Activated CD4-positive, CD25-positive, alpha-beta regulatory T cell treated with anti-CD3 and anti-CD28 coated beads, Interleukin-2, amount 50 U/mL, for 72 hours (primary cell): ENCODE measurements at places on chromosomes 6 and 20.

DNA sequence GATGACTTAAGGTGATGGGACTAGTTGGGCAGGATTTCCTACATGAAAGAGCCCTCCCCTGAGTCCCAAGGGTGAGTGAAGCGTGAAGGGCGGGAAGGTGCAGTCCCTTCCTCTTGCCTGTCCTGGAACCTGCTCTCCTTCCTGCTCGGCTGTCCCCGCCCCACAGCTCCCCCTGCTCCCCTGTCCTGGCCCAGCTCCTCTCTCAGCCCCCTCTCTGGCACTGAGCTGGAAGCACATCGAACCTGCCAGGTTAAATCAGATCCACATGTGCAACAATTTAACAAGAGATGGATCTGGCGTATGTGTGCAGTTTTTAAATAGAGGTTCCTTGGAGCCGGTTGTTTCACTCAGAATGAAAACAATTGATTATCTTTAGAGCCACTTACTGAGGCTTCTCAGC lies 95.0 kb downstream of the LRFN2 start:
- no peak for DNase-seq

GRCh38 chr6:71466362-71466761 lies 177.8 kb downstream of the OGFRL1 start:
- no peak for DNase-seq

DNA sequence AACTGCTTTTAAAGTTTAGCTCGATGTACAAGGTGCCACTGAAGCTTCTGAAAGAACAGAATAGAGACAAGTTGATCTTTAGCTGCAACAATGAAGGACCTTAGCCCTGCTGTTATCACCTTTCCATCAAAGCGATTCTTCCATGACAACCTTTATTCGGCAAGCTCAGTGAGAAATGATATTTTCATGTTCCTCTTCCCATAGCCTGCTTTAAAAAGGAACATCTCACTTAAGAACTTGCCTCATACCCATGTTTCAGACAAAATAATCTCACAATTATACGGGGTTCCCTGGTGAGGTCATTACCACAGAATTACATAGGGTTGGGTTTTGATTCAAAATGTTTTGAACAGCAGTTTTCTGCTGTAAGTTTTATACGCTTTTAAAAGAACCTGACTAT lies 264.2 kb downstream of the THBS2 start:
- no peak for DNase-seq

GRCh38 chr6:108157981-108158525 lies 7.8 kb upstream of the NR2E1 start:
- DNase-seq = no peak

DNA sequence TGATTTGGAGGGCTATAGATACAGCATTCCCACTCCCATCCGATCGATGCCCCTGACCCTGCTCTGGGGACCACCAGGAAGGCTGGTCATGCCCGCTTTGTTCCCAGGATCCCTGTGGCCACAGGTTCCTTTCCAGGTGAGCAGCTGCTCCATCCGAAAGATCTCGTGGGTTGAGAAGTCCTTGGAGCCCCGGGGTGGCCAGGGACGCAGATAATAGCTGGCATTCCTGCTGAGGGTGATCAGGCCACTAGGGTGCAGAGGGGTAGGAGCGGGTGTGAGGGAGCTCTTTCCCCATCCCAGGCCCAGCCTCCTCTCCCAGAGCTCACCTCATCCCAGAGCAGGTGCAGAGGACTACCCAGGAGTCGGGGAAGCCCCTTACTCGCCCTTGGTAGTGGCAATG lies 7.4 kb downstream of the ADAM33 start:
- no peak for DNase-seq

DNA sequence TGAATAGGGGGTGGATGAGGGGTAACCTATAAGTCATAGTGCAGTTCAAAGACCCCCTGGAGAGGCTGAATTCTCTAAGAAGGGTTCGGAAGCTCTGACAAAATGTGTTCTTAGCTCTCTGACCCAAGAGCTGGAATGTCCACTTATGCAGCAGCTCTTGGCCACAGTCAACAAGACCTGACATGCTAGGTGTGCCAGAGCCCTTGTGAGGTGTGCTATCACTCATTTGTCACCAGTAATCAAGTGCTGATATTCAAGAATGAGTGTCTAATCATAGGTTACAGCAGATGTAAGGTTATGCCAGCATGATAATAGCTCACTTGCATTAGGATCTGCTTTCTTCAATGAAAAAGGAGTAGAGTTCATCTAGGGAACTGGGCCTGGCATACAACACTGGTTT lies 28.1 kb downstream of the TOMM6 start:
- DNase-seq = no peak

DNA sequence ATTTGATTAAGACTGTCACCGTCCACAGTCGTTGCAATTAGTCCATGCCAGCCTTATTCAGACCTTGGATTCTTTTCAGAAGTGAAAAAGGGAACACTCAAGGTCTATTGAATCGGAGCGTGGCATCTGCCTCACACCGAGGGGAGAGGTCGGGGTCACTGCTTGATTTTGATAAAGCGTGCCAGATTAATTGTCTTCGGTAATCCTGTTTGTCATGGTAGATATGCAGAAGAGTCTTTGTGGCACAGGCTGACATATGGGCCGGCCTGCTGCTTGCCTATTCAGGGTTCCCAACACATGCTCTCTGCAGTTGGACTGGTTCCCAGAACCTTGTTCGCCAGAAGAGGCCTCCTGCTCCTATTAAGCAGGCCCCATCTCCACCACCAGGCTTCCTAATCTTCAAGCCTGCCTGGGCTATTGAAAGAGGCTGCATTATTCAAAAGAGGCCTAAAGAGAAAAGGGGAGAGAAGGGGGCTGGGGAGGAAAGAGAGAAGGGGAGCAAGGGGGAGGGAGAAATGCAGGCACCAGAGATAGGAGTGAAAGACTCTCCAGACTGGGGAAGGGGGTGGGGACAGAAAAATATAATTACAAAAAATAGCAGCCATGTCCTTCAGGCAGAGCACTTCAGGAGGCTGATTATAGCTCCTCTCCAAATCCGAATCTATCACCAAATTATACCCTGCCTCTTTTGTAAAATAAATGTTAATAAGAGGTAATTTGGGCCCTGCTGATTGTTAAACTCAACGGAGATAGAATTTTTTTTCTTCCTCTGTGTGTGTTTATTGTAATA lies 611.3 kb downstream of the HDGFL1 start:
- DNase-seq = no peak

DNA sequence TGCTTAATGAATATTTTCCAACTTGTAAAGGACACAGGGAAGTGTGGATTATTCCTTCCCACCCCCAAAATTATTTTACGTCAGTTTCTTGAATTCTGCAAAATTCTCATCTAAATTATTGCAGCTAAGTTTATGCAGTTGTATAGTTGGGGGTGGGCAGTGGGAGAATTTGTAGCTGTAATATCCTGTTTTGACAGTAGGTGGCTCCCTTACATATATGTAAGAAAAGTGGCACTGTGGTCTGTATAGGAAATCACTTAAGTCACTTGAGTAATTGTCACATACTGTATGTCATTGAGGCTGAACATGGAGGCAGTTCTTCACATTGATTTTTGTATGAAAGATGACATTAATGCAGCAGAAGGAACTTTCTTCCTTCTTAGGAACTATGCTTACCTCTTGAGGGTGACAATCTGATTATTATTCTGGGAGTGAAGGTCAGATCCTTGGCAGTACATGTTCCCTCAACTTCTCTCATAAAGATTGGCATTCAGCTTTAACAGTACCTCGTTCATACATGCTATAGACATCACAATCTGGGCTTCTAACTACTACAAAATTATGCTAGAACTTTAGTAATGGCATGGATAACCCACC lies 14.6 kb upstream of the CFAP206 start:
- no peak for DNase-seq

DNA sequence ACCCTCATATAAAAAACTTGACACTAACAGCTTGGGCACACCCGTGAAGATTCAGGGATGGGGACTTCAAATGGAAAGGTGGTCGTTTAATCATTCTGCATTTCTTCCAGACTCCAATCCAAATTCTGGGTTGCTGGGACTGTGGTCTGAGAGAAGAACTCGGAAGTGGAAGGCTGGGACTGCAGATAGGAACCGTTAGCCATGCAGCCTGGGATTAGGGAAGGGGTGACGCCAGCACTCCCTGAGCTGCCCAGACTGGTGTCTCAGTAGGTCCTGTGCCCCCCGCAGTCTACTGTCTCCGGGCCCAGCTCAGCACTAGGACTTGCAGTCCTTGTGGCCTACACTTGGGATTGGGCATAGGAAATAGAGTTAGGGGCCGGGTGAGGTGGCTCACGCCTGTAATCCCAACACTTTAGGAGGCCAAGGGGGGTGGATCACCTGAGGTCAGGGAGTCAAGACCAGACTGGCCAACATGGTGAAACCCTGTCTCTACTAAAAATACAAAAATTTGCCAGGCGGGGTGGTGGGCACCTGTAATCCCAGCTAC lies 511 bp upstream of the CLIC1 start:
- no peak for DNase-seq

- no peak for DNase-seq
Measured at GRCh38 chr20:52793339-52793963, 178.7 kb upstream of the TSHZ2 start.

GRCh38 chr6:114362957-114363356 lies 20.1 kb upstream of the HS3ST5 start:
- no peak for DNase-seq

DNA sequence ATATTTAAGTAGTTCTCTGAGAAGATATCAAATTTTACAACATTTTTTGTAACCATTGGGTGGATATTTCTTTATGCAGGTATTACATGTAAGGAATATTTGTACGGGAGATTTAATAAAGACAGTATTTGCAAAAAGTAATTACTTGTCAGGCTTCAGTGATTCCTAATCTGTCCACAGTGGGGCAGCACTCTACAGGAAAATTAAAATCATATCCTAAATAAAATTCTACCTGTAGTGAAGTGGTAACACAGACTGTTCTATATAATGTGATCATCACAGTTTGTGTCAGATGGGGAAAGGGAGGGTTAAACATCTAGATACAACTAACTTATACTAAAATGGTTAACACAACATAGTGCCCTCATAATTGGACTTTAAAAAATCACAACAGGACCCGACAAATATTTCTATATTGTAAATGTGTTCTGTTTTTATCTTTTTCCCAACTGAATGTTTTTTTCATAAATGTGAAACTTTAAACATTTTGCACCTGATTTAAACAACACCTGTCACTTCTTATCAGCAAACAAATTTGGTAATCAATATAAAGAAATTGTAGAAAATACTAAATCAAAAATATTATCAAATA lies 145.6 kb upstream of the MANEA start:
- DNase-seq = no peak

DNA sequence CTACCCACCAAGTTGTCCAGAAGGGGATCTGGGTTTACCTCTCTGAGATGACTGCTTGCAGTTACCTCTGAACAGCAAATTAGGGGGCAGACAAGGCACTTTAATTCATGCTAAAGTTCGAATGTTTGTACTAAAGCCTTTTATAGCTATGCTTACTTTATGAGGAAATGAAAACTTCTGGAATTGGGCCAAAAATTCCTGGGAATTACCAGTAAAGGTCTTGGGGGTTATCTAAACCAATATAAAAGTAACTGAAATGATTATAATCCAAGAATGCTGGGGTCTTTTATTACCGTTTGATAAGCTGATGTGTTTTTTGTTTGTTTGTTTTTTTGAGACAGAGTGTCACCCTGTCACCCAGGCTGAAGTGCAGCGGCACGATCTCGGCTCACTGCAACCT lies 7.9 kb upstream of the LZTS3 start:
- DNase-seq = no peak

DNA sequence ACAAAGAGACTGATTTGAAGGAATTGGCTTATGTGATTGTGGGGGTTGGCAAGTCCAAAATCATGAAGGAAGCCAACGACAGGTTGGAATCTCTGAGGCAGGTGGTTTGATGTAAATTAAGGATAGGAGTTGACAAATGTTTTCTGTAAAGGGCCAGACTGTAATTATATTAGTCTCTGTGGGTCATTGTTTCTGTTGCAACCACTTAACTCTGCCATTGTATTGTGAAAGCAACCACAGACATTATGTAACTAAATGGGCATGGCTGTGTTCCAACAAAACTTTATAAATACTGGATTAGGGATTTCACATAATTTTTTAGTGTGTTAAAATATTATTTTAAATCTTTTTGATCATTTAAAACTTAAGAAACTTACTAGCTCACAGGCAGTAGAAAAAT lies 199.2 kb upstream of the MYLIP start:
- DNase-seq = no peak

DNA sequence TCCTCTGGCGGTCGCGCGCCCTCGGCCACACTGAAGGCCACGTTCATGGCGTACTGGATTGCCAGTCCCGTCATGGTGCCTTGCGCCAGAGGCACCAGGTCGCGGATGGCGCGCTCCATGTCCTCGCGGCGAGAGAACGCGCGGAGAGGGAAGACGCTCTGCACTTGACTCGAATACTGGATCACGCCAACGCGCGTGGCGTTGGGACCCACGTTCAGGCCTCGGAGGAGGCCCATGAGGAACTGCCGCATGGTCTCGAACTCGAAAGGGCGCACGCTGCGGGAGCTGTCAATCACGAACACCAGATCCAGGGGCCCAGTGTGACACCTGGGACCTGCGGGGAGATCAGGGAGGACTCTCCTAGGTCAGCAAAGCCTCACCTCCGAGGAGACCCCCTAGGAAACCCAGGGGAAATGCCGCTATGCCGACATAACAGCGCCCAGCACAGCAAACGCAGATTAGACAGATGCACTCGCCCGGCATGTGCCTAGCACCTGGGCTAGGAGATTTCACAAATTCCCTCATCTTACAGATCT lies 2.1 kb upstream of the RBPJL start:
- no peak for DNase-seq

DNA sequence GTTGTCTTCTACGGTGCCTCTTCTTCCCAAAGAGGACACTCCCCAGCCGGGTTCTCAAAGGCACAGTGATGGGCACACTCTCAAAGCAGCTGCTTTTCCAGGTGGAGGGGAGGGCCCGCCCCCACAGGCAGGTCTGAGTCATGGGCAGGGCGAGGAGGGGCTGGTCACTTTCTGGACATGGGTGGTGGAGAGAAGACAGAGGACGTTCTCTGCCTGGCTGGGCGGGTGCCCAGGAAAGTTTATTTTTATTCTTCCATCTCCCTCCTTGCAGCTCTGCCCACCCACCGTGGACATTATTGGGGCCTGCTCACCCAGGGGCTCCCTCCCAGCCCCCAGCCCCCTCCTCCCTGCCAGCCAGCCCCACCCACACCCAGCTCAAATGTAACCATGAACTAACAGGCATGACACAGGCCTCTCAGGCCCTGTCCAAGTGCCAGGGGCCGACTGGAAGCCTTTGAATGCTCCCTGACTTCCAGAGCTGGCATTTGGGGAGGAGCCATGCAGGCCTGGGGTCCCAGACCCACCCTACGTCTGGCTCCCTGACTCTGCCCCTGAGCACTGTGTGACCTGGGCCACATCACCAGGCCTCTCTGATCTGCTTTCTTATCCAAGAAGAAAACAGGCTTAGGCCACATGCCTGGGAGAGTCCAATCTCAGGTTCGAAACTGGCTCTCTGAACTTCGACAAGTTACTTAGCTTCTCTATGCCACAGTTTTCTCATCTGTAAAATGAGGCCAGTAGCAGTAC lies 8.0 kb downstream of the TGM2 start:
- no peak for DNase-seq

- DNase-seq = no peak
Measured at GRCh38 chr6:170416959-170417606, 110.5 kb downstream of the FAM120B start.

GRCh38 chr6:167056370-167056769 lies 57.2 kb downstream of the CEP43 start:
- no peak for DNase-seq
